Type B pancreatic cell (in vitro differentiated cells): ENCODE measurements at places on chromosomes 1 and 21. TPM values are rescaled to one million over a fixed set of nuclear protein-coding genes. Genes with fewer than 3 reads are reported as not detected.

- DNase-seq, result no peak
Observed at GRCh38 chr21:36773117-36773516, 74.2 kb downstream of the SIM2 start.

- no peak for DNase-seq
Observed at GRCh38 chr1:41766546-41766945, 152.2 kb downstream of the HIVEP3 start.

GRCh38 chr1:42176902-42177519 lies 12.5 kb upstream of the GUCA2A start:
- no peak for DNase-seq

DNA sequence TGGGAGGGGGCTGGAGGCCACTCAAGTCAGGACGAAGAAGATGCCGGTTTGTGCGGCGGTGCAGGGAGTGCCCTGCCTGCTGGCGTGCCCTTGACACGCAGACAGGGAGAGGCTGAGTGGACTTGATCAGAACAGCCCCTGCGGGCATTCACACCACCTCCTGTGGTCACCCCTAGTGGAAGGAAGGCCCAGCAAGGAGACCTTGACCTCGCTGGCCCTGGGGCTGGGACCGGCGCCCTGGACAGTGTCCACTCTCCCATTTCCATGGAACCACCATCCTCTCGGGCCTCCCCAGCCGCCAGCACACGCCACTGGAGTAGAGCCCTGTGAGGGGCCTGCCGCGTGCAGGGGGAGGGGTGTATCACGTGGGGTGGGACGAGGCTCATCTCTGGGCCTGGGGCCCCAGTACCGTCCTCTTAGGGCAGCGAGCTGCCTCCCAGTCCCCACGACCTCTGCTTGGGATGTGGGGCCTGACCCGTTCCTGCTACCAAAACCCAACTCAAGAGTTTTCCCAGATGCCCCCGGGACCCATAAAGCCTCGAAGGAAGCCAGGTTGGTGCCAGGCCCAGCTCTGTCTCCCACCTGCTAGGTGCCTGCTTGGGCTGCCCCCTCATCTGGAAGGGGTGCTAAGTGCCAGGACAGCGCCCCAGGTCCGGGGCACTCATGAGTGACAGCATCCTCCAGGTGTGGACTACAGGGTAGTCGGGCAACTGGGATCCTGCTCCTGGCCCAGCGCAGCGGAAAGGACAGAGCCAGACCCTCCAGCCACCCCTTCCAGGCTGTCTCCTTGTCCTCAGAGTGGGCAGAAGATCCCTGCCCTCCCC lies 62.8 kb downstream of the SLX9 start:
- DNase-seq, result no peak

DNA sequence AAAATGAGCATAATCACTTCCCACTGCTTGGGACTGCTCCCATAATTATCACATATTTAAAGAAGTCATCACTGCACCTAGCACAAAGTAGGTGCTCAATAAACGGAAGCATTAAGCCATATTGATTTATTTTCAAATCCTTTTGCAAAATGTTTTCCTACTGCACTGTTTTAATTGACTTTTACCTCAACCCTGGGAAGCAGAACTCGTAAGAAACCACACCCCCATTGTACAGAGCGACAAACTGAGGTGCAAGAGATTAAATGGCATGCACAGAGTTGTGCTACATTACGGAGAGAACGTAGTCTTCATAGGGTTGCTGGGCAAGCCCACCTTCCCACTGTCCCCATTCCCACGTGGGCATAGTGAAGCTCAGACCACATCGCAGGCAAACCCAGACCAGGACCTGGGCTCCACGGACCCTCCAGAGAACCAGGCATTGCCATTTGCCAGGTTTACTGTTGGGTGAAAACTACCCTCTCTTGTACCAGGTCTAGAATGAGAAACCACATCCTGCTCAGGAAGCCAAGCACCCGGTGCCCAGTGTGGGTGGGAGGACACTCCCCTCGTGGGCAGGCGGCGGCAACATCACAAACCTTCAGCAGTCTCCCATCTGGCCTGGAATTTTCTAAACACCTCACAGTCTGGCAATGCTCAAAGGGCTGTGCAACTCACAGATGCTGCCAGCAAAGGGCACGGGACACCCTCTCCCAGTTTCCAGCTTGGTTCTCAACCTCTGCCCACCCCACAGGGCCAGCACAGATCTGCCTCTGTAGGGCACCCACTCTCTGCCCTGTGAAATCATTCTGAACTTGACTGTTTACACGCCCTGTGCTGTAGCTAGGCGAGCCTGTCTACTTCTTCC lies 8.2 kb downstream of the IFFO2 start:
- DNase-seq, result no peak

GRCh38 chr21:34887725-34888568 lies 161.2 kb downstream of the RUNX1 start:
- DNase-seq, result peak; percentile 77

- no peak for DNase-seq
Observed at GRCh38 chr1:51303751-51304251, 26.6 kb downstream of the TTC39A start.

DNA sequence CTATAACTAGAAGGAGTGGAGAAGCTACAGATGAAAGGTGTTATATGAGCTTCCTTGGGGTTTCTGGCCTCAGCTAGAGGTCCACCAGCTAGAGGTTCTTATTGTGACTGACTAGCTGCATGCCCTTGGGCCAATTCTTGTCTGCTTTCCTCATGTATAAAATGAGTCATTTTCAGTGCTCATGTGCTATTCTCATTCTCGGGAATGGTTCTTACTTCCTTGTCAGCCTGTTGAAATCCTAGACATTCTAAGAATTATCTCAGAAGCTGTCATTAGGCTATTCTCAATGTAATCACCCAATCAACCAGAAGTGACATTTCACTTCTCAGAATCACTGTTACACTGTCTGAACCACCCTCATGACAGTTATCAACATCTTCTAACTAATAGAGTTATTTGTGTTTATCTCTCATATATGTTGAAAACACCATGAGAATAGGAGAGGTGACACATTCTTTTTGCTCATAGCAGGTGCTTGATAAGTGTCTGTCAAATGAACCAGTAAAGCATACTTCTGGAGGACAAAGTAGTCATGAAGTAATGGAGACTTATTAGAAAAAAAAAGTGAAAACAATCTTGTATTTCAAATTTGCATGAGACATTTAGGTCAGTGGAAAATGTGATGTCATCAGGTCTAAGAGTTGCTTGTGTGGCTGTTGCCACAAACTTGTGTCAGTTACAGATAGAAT lies 122.8 kb upstream of the IVNS1ABP start:
- no peak for DNase-seq

DNA sequence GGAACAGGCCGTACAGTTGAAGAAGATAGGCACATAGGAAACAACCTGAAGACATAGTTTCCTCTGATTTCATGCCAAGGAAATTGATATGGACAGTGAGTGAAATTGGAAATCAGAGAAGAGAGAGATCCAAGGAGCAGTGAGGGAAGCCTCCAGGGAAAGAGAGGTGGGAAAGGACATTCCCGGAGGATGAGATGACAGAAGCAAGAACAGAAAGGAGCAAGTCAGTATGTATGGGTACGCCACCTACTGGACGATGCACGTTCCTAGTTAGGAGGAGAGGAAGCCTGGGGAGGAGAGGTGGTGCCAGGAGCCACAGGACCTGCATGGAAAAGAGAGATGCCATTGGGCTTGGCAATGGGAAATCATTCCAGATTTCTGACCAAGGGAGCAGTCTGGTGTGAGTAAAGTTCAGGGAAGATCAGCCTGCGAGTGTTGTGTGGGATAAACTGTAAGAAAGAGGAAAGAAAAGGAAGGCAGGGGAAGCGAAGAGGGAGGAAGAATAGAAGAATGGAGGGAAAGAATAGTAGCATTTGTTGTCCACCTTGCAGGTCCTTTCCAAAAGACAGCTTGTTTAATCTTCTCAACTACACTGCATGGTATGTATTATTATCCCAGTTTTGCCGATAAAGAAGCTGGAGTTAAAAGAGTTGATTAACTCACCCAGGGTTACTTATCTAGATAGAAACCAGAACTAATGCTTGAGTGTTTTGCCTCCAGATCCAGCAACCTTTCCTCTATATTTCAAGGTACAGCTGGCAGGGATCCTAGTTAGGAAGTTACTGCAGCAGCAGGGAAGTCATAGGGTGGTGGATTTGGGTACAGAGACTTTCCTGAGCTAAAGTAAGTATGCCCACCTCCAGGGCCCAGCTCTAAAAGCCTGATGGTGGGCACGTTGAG lies 27.4 kb downstream of the C1orf116 start:
- no peak for DNase-seq

- DNase-seq, result no peak
Observed at GRCh38 chr1:44467566-44467965, 62.5 kb downstream of the RNF220 start.

GRCh38 chr1:205211839-205212536 lies 486 bp upstream of the DSTYK start:
- DNase-seq, result no peak

GRCh38 chr1:8396786-8397406 lies 79.0 kb downstream of the SLC45A1 start:
- no peak for DNase-seq

DNA sequence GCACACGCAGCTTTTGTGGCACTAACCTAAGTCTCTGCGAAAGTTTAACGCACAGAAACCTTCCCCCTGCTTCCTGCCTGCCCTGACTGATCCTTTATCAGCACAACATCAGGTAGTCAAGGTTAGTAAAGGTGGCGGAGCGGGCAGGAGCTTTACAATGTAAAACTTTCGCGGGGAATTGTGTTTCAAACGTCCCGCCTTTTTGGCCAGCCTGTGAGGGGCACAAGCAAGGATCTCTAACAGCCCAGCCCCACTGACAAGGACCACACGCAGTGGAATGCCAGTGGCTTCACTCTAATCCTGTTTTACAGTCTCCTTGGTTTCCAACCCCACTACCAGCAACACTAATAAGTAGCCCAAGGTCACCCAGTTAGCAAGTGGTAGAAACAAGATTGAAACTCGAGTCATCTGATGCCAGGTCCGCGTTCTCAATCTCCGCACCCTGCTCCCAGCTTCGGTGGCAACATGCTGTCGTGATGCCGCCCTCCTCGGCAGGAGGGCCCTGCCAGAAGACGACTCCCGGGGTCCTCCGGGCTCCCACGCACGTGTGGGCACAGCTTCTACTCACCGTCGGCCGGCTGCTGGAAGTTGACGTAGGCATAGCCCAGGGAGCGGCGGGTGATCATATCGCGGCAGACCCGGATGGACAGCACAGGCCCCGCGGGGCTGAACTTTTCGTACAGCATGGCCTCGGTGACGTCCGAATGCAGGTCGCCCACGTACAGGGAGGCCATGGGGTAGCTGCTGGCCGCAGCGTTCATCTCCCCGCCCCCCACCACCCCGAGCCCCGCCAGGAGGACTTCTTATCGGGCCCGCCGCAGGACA lies 1.2 kb downstream of the PABPC4 start:
- no peak for DNase-seq

DNA sequence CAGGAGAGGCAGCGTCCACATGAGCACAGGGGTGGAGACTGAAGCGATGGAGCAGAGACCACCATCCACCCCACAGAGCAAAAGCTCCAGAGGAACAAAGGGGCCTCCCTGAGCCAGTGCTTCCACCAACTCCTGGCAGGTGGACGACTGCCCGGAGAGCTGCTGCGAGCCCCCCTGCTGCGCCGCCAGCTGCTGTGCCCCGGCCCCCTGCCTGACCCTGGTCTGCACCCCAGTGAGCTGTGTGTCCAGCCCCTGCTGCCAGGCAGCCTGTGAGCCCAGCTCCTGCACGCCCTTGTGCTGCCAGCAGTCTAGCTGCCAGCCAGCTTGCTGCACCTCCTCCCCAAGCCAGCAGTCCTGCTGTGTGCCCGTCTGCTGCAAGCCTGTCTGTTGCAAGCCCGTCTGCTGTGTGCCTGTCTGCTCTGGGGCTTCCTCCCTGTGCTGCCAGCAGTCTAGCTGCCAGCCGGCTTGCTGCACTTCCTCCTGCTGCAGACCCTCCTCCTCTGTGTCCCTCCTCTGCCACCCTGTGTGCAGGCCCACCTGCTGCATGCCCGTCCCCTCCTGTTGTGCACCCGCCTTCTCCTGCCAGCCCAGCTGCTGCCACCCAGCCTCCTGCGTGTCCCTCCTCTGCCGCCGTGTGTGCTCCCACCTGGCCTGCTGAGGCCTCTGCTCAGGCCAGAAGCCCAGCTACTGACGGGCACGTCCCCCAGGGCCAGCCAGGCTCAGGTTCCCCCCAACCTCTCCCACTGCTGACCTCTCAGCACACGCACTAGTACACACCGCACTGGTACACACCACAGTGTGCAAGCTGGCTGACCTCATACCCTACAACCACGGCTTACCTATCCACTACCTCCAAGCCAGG lies 5.4 kb downstream of the KRTAP10-12 start:
- DNase-seq, result no peak

- no peak for DNase-seq
Observed at GRCh38 chr1:94101613-94102525, 19.1 kb downstream of the ABCA4 start.

- DNase-seq, result no peak
Observed at GRCh38 chr1:119075614-119076013, 64.8 kb downstream of the WARS2 start.

GRCh38 chr1:234525099-234525799 lies 46.3 kb upstream of the TARBP1 start:
- no peak for DNase-seq

GRCh38 chr1:201877877-201878401 lies 10.8 kb upstream of the SHISA4 start:
- DNase-seq, result no peak

- no peak for DNase-seq
Observed at GRCh38 chr21:45478115-45478801, 64.0 kb downstream of the SLC19A1 start.

- no peak for DNase-seq
Observed at GRCh38 chr1:36088265-36088576, 471 bp upstream of the ADPRS start.

DNA sequence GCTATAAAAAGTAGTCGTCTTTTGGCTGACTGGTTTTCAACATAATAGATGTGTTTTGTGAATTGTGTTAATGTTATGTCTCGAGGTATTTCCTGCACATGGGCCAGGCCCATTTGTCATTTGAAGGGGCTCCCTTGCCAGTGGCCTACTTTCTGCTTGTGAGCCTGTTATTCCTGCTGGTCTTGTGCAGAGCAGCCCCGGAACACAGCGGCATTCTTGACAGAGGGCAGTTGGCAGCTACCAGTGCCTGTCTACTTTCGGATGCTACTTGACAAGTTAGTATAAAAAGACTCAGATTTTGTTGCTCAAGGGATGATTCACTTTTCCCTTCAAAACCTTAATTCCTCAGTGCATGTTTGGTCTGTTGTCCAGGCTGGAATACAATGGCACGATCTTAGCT lies 28.5 kb downstream of the PGM1 start:
- no peak for DNase-seq

- DNase-seq, result no peak
Observed at GRCh38 chr1:25698252-25698651, 81.7 kb downstream of the MAN1C1 start.

DNA sequence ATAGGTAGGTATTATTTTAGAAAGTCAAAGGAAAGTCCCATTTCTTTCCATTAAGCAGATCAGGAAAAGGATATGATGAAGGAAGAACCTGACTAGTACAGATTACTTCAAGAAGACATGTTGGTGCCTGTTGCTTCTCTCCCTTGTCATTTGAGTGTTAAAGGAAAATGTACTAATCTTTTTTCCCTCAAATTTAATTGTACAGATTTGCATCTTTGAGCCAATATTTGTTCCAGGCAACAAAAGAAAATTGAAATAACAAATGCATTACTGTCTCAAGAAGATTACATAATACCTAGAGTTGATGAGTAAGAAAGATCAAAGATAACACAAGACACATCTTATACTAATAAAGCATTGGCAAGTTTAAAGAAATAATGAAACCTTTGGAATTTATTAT lies 566.9 kb upstream of the ZP4 start:
- no peak for DNase-seq

Gene PLCH2
- 0.67 and 0.82 TPM in 2 replicates for total RNA-seq

Gene KRTAP19-7
- not detected in 2 replicates for total RNA-seq

Gene FAM151A
- total RNA-seq, result 0.39 and 5.8 TPM in 2 replicates

Gene CLDN14
- total RNA-seq, result not detected in 2 replicates
